ENCODE measurements at places on chromosomes 4 and X.
A peak's percentile ranks its signal among the peaks of the same experiment; 100 is the strongest.

- DNase-seq: no peak
These were observed 86.9 kb downstream of the VCX3A start for GRCh38 chrX:6448003-6448402.

- no peak for DNase-seq
These were observed 46.5 kb upstream of the ZIC3 start for GRCh38 chrX:137519459-137519858.

GRCh38 chr4:67713529-67714247 is 12.7 kb upstream of the UBA6 start:
- DNase-seq: no peak

- no peak for DNase-seq
These were observed 47.7 kb downstream of the TIGD2 start for GRCh38 chr4:89158884-89159503.

DNA sequence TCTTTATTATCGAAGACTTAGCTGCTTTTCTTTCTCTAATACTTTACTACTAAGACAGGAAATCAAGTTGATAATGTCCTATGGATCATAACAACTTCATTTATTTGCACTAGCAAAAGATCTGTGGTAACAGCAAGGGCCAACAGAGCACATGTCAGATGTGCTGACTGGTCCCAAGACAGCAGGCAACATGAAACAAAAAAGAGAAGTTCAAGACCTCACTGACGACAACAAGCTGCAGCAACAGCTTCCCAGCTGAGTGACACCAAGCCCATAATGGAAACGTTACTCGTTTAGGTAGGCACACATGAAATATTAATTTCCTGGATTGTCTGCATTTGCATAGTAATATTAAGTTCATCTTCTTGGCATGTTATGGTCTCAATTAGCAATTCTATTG is 126.9 kb downstream of the UNC5C start:
- DNase-seq: no peak

DNA sequence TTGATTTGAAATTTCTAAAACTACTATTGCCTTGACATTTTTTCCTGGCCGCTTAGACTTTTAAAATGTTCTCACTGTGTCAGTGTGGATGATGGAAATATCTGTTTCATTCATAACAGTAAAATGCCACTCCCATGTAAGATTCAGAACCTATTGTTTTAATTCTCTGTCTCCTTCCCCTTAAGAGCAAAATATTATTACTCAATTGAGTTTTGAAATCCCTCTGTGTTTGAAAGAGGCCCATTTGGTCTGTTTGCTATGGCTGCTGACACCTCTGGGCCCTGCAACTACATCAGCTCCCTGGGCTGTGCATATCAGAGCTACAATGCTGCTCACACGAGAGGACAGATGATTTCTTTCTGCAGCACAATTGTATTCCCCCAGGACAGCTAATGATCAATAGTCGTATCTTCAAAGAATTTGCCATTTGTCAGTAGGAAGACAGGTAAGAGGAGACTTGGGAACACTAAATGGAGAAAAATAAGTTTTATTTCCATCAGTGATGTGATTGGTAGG is 388.0 kb upstream of the GALNT7 start:
- DNase-seq: no peak

DNA sequence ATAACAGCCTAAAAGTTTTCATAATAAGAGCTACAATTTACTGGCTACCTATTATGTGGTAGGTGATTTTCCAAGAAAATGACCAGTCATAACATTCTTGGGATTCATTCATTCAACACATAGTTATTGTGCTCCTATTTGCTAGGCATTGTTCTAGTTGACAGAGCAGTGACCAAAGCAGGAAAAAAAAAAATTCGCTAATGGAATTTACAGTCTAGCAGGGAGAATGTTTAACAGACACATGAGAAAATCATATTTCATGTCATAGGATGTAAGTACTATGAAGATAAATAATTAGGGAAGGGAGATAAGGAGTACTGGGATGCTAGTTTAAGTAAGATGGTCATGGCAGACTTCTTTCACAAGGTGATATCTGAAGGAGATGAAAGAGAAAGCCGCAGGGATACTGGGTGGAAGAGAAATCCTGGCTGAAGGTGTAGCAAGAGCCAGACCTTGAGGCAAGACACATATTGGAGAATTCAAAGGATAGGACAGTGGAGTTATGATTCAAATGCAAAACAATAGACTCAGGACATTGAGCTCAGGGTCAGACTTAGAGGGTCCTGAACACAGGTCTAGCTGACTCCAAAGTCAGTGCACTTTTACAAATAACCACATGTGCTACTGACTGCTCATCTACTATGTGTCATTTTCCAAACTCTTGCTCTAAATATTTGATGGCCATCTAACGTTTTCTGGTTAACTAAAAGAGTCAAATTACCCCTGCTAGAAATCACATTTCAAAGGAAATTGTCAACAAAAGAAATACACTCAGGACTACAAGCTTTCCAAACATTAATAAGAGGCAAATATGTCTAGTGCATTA is 20.4 kb downstream of the SPCS3 start:
- no peak for DNase-seq

- no peak for DNase-seq
These were observed 155.3 kb upstream of the HAND2 start for GRCh38 chr4:173685165-173685830.

GRCh38 chr4:4766564-4766963 is 92.9 kb upstream of the MSX1 start:
- DNase-seq: no peak

DNA sequence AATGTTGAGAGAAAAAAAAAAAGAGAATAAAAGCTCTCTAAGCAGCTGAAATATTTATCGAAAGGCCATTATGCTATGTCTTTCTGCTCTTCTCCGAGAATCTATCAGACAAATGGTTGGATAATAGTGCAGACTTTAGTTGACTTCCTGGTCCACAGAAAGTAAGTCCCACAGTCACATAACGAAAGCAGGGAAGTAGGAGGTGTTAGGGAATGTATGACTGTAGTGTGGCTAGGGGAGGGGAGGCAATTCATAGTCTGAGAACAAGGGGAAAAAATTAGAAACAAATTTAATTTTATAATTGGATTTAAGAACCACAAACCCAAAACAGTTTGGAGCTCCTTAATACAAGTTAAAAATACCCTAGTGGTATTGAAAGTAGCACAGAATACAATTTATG is 79.7 kb upstream of the VEGFC start:
- no peak for DNase-seq

- no peak for DNase-seq
These were observed 483.7 kb upstream of the FTHL17 start for GRCh38 chrX:31555506-31555905.

DNA sequence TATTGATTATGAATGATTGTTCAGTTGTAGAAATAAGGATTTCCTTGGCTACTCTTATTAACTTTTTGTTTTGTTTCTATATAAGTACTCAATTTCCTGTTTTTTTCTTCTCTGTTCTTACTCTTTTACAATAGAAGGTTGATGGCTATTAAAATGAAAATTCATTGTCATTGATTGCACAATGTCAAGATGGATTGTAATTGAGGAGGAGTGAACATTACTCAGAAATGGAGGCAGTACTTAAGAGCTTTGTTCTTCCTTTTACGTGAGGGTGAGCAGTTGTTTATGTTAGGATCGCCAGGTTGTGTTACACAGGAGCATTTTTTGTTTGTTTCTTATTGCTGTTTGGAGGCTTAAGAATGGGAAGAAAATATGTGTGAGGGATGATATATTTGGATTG is 2062.4 kb downstream of the ARAP2 start:
- DNase-seq: no peak

DNA sequence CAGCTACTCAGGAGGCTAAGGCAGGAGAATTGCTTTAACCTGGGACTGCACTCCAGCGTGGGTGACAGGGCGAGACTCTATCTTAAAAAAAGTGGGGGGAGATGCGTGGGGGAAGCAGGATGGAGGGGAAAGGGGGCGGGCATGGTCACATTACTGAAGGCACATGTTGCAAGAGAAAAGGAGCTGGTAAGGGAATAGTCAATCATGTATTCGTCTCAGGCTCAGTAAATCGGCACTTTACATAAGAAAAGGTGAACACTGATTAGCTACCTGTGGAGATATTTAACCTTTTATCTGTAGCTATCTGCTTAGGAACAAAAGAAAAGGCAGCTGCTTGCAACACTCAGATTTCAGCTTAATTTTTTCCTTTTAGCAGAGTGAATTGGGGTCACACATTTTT is 132.5 kb downstream of the PLS3 start:
- no peak for DNase-seq

DNA sequence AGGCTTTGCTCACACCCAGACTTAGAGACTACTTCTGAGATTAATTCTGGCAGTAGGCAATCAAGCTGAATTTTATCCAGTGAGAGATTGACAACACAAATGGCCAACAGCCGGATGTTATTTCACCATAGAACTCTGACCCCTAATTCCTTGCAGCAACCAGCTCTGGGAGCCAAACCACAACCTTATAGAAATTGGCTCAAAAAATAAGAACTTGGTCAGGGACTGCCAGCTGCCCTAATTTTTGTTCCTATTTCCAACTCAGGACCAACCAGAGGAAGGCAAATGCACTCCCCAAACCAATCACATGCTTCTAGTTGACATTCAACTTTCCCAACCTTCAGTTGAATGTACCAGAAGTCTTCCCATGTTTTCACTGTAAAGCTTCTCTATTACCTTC is 269.7 kb downstream of the HS3ST1 start:
- DNase-seq: no peak

- DNase-seq: peak; percentile 56
These were observed 25.5 kb downstream of the HPGD start for GRCh38 chr4:174496631-174497432.
